ENCODE measurements at places on chromosomes 6 and 20. TPM values are rescaled to one million over a fixed set of nuclear protein-coding genes. Genes with fewer than 3 reads are reported as not detected.

The C4B gene
- 14.5 TPM for total RNA-seq

The FAM217A gene
- total RNA-seq, result not detected

The LTV1 gene
- total RNA-seq, result 10.1 TPM

The RANBP9 gene
- 64.9 TPM for total RNA-seq

The GPX5 gene
- total RNA-seq, result not detected

The CALHM6 gene
- 3.9 TPM for total RNA-seq

The GPR6 gene
- 0.74 TPM for total RNA-seq

The FAM83C gene
- total RNA-seq, result not detected

The SEMG2 gene
- total RNA-seq, result not detected

The SLC26A8 gene
- 3.2 TPM for total RNA-seq

The COL9A3 gene
- 22.9 TPM for total RNA-seq

The PTPN1 gene
- total RNA-seq, result 15.7 TPM

The SIRPD gene
- not detected for total RNA-seq

The SLC22A3 gene
- 3.0 TPM for total RNA-seq

The YTHDF1 gene
- total RNA-seq, result 17.9 TPM

The TBXT gene
- total RNA-seq, result not detected

The CLVS2 gene
- 43.3 TPM for total RNA-seq

The GPSM3 gene
- total RNA-seq, result 0.49 TPM

The COL9A1 gene
- total RNA-seq, result 4.7 TPM
